ENCODE measurements at places on chromosomes 7 and 10. TPM values are rescaled to one million over a fixed set of nuclear protein-coding genes. Genes with fewer than 3 reads are reported as not detected.

IFIT1B gene
- total RNA-seq, result 0.29 TPM

SPAG6 gene
- total RNA-seq, result 3.7 TPM

SPDYE2B gene
- total RNA-seq, result not detected

AIFM2 gene
- total RNA-seq, result 12.6 TPM

GRCh38 chr10:115321360-115321759 lies 228.2 kb downstream of the ATRNL1 start:
- no peak for DNase-seq

- DNase-seq, result no peak
These were observed 947 bp downstream of the HOXA3 start for GRCh38 chr7:27151341-27151930.

Data from activated CD8-positive, alpha-beta memory T cell treated with anti-CD3 and anti-CD28 coated beads, Interleukin-2, amount 10 ng/mL, durations not matched to agents 7 days and 5 days (primary cell).